IMR-90 (cell line): ENCODE measurements at places on chromosomes 4 and X.
A peak's percentile ranks its signal among the peaks of the same experiment; 100 is the strongest.

- DNase-seq, result peak; percentile 68
These were observed 21.4 kb downstream of the HELT start for GRCh38 chr4:185039508-185040273.

- peak; percentile 83 for DNase-seq
These were observed 52.9 kb downstream of the TRIM2 start for GRCh38 chr4:153257151-153257620.

DNA sequence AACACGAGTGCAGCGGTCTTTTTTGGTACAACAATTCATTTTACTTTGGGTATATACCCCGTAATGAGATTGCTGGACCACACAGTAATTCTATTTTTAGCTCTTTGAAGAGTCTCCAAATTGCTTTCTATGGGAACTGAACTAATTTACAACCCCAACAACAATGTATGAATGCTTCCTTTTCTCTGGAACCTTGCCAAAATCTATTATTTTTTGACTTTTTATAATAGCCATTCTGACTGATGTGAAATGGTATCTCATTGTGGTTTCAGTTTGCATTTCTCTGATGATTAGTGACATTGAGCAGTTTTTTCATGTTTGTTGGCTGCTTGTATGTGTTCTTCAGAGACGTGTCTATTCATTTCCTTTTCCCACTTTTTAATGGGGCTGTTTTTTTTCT, 240.8 kb downstream of the STK32B start:
- no peak for DNase-seq

DNA sequence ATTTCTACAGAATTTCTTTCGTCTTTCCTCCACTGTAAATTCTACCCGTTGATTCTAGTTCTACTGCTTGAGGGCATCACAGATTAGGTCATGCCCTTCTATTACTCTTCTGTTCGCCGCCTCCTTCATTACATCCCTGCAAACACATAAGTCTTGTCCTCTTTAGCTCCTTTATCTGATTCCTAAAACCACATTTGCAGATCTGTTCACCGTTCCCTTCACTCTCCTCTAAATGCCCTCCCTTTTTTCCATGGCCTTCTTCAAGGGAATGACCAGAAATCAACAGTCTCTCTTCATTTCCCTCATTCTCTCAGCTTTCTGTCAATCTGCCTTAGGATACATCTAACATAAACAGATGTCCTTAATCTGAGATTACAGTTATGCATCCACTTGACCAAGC, 43.1 kb downstream of the BTC start:
- DNase-seq, result no peak

DNA sequence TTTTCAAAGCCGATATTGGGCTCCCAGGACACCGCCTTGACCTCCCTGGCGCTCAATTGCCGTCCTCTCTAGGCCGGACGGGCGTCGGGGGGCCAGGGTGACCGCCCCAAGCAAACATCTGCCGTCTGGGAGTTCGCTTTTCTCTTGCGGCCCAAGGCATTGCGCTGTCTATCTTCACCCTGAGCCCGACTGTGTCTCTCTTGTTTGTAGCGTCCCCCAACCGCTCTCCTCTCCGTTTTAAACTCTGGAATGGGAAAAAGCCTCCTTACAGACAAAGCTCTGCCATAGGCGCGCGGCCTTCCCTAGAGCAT, 551 bp upstream of the ARX start:
- no peak for DNase-seq

- no peak for DNase-seq
These were observed 10.1 kb upstream of the RASL11B start for GRCh38 chr4:52852041-52852440.

GRCh38 chr4:75306506-75306905, 207.7 kb downstream of the RCHY1 start:
- no peak for DNase-seq

- no peak for DNase-seq
These were observed 37.2 kb upstream of the NHSL2 start for GRCh38 chrX:71873459-71873833.

- no peak for DNase-seq
These were observed 107.9 kb downstream of the ZNF827 start for GRCh38 chr4:145830699-145831098.

DNA sequence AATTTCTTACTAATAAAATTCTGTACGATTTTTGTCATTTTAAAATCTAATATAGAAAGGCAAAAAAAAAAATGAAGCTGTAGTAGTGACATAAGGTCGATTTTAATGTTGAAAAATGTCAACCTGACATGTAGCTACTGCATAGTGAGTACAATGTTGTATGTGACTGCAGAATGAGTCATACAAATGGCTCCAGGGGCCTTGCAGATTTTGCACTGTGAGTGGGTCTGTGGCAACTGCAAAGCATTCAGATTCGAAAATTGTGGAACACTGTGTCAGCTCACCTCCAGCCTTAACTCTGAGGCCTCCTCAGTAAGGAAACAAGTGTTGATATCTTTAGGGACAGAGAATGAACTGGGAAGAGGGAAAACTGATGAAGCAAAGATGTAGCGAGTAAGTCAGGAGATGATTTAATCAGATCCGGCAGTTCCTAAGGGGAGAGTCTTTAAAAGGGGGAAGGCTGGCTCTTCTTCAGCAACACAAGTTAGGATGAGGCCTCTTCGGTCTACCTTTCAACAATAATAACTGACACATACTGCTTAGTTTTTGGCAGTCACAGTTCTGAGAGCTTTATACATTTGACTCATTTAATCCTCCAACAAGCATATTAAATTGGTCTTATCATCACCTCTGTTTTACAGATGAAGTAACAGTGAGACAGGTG, 24.9 kb downstream of the TKTL2 start:
- DNase-seq, result peak; percentile 35

DNA sequence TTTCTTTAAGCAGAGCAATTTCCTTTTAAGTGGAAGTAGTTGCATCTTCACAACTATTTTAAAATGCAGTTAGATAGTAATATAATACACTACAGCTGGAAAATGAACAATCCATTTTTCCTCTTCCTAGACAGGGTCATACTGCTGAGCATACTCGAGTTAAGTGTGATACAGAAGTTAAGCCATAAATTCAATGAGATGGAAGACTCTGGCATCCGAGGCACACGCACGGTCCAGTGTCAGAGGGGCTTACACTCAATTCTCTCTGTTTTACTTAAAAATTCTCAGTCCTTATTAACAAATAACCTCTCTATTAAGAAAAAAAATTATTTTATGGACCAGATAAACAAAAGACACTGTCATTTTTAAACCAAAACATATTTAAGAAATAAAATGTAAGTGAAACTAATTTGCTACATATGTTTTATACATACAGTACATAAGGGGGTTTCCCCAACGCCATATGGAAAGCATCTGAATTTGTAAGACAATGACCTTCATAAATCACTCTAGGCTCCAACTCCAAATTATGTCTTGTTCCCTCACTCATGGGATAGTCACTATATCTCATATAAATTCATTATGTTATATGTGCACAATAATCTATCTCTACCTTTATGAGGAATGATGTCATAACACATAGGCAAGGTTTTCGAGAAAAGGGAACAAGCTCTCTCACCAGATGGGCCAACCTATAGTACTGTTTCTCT, 315.3 kb downstream of the PAPSS1 start:
- no peak for DNase-seq

GRCh38 chr4:152983221-152983620, 47.1 kb downstream of the FHDC1 start:
- DNase-seq, result no peak

GRCh38 chr4:2789793-2790582, 2.9 kb upstream of the SH3BP2 start:
- DNase-seq, result no peak

- peak; percentile 96 for DNase-seq
These were observed 288.3 kb downstream of the CHIC1 start for GRCh38 chrX:73851014-73852009.

DNA sequence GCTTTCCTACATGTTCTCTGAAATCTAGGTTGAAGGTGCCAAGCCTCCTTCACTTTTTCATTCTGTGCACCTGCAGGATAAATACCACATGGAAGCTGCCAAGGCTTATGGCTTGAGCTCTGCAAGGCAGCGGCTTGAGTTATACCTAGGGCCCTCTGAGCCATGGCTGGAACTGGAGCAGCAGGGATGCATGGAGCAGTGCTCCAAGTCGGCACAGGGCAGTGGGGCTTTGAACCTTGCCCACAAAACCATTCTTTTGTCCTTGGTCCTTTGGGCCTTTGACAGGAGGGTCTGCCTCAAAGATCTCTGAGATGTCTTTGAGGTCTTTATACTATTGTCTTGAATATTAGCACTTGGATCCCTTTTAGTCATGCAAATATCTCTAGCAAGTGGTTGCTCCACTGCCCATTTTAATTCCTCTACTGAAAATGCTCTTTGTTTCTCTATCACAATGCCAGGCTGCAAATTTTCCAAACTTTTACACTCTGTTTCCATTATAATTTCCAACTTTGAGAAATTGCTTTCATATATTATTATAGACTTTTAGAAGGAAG, 536.2 kb upstream of the KLHL4 start:
- no peak for DNase-seq
